ENCODE measurements at places on chromosomes 5 and 9. TPM values are rescaled to one million over a fixed set of nuclear protein-coding genes. Genes with fewer than 3 reads are reported as not detected.

GRCh38 chr5:170293273-170293672 is 4.3 kb downstream of the LCP2 start:
- no peak for DNase-seq

- DNase-seq, result no peak
Measured at GRCh38 chr5:19565466-19565865, 422.5 kb downstream of the CDH18 start.

GRCh38 chr5:151195622-151196021 is 28.3 kb downstream of the CCDC69 start:
- DNase-seq, result no peak

- no peak for DNase-seq
Measured at GRCh38 chr5:170641589-170642031, 137.8 kb downstream of the KCNIP1 start.

GRCh38 chr9:119368681-119369581 is at the start of gene BRINP1:
Gene BRINP1, minus strand, starts transcription at chr9:119369435. Its CDS starts 56,080 bp downstream, at chr9:119313355.
- DNase-seq, result no peak

DNA sequence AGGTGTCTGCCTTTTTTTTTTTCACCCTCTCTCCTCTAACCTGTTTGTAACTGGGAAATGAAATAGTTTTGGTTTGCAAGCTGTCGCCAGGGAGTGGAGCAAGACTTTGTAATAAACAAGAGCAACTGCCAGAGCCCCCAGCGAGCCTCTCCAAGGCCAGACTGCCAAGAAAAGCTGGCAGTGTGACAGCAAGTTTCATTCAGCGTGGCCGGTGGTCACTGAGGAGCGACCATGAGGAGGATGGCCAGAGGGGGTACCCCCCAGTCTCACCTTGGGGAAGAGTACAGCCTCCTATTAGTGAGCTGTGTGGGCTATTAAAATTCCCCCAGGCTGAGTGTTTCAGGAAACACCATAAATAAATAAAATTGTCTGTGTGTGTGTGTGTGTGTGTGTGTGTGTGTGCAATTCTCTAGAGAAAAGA is 49.9 kb downstream of the ZFAND5 start:
- no peak for DNase-seq

DNA sequence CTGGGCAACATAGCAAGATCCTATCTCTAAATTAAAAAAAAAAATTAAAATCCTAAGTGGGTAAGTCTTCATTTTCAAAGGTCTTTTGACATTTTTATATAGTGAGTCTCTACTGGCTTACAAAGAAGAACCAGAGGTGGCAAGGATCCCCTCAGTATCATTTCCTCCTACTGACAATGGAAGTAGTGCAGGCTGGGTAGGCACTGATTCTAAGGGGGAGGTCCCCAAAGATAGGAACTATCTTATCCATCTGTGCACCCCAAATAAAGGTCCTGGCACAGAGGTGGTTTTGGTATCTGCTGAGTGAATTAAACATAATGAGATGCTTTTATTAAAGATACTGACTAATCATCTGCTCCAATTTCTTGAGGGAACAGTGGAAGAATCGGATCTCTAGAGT is 4.2 kb downstream of the FAM193B start:
- no peak for DNase-seq

DNA sequence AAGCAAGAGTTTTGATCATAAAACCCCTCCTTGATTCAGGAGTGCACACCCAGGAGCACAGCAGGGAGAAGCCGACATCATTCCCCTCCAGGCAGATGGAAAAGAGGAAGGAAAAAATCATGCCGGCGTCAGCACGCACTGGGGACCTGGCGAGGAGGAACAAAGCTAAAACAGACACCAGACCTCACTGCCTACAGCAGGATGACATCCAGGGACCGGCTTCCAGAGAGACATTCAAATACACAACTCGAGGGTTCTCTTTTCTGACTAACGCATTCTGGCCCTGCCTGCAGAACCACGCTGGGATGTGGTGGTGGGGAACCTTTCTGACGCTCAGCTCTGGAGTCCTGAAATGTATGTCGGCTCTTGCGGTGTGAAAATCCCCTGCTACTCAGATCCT is 2.7 kb downstream of the UBAC1 start:
- DNase-seq, result no peak

DNA sequence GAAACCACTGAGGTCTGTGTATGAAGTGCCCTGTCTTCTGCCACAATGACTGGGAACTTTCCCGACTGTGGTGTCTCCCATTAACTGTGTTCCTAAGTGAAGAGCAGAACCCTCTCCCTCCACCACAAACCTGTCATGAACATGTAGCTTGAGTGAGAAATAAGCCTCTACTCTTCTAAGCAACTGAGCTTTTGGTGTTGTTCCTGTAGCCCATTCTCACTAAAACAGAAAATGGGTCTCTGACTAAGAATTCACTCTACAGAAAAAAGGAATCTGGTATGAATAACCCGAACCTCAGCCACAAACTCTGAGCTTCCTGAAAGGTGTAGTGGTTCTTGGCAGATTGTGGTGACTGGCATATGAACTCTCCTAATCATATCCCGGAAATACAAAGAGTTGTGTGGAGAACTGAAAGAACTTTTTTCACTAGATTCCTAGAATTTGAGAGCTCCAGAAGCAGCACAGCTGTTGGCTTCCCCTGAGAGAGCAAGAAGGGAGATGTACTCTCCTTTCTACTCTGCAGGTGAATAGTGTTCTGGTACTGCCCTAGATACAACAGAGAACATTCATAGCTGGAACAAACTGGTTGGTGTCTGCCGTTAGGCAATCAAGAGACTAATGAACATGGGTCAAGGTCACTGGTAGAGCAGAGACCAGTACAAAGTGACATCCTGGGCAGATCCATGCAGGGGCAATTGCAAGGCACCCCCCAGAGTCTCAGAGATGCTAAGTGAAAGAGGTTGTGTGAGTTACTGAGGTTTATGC is 283.8 kb downstream of the PDE4D start:
- no peak for DNase-seq

GRCh38 chr9:70073193-70073592 is 29.5 kb downstream of the MAMDC2 start:
- DNase-seq, result no peak

DNA sequence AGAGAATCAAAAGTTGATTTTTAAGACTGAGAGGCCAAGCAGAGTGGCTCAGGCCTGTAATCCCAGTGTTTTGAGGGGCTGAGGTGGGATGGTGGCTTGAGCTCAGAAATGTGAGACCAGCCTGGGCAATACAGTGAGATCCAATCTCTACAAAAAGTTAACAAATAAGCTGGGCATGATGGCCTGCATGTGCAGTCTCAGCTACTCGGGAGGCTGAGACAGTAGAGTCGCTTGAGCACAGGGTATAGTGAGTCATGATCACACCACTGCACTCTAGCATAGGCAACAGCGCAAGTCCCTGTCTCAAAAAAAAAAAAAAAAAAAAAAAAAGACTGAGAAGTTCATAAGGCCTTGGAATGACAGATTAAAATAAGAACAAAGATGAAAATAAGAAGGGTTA is 177.2 kb downstream of the TMEM232 start:
- no peak for DNase-seq

DNA sequence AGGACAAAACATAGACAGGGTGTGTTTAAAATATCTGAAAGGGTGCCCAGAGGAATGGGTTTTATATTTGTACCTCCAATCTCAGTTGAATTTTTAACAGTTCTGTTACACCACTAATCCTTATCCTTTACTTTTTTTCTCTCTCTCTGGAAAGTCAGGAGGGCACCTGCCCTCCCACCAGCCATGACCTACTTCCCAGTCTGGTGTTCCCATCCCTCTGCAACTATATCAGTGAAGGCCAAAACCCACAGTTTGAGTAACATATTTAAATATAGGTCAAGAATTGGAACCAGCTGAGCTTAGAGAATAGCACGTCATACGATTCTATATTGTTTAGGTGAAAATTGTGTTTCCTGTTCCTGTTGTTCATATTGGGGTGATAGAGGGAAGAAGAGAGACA is 229.8 kb downstream of the NTRK2 start:
- no peak for DNase-seq

GRCh38 chr5:121899346-121899745 is 47.7 kb downstream of the FTMT start:
- DNase-seq, result no peak

GRCh38 chr5:73256862-73257261 is 83.9 kb downstream of the TMEM174 start:
- DNase-seq, result no peak

DNA sequence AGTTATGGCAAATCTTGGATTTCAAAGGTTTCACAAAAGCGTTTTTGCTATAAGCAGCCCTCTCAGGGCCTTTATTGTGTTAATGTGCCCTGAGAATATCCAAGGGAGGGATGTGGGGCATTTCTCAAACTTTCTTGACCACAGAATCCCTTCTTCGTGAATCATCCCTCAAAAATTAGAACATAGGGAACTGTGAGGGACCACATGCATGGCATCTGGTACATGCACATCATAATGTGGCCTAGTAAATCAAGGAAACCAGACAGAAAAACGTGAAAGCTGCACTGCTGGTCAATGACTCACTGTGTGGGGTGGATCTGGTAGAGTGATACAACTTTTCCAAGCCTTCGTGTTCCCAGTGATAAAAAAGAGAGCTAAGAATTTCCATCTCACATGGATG is 22.4 kb downstream of the DDX31 start:
- DNase-seq, result no peak

- DNase-seq, result no peak
Measured at GRCh38 chr5:115583474-115583873, 18.8 kb downstream of the TICAM2 start.

- no peak for DNase-seq
Measured at GRCh38 chr9:93669116-93669957, 93.0 kb downstream of the PHF2 start.

DNA sequence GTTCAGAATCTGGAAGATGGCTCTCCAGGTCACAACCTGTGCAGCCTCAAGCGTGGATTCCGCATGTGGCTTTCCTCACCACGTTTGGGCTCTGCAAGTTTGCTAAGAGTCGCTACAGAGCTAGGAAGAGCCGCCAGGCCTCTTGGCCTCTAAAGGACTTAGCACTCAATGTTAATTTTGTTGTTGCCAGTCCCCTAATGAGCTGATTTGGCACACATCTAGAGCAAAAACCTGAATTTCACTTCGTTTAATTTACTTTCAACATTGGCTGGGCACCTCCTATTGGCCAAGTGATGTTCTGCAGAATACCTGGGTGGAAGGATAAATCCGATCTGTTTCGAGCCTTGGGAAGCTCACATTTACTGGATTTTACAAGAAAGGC is 65.8 kb upstream of the UNC5A start:
- DNase-seq, result no peak

GPRIN1 gene
- 2.7 TPM for total RNA-seq

AHRR gene
- 0.52 TPM for total RNA-seq

SNCAIP gene
- 5.2 TPM for total RNA-seq

PCDHAC2 gene
- total RNA-seq, result 0.38 TPM

COL5A1 gene
- 7.6 TPM for total RNA-seq

SSNA1 gene
- total RNA-seq, result 85.2 TPM

SLC34A3 gene
- not detected for total RNA-seq

CSF2 gene
- 0.09 TPM for total RNA-seq

Data from thymus (tissue), 14 donors.